ENCODE measurements at places on chromosomes 4 and X.

DNA sequence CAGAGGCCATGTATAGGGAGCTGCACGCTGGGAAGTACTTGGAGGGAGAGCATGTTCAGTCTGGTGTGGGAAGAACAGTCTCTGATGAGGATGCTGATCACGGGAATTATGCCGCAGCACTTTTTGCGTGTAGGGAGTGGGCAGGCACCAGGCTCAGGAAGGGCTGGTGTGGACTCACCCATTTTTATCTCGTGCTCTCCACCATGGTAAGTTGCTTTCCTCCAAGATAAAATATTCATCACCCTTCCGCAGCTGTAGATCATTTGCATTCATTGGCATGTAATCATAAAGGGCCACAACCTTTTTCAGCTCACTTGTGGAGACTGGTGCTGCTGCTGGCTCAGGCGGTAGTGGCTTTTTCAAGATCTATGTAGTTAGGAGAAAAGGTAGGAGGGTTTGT lies 11.8 kb upstream of the TIMM8A start:
- no peak for DNase-seq

GRCh38 chr4:121339307-121339706 lies 41.5 kb downstream of the QRFPR start:
- DNase-seq = no peak

DNA sequence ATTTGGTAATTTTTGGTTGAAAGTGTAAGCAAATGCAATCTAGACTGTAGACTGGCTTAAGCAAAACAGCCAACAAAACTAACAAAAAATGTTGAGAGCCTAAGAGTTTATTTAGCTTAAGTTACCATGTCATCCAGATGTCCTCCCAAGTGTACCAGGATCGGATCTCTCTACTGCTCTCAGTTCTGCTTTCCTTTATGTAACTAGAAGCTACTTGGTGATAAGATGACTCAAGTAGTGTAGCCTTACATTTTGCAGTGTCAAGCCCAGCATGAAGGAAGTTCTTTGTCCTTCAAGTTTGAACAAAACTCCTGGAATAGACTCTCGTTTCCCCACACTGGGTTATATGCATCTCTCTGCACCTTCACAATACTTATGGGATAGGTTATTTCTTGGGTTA lies 1500.0 kb downstream of the STIM2 start:
- DNase-seq = no peak

GRCh38 chrX:21655901-21656586 lies 2.1 kb downstream of the KLHL34 start:
- DNase-seq = no peak

DNA sequence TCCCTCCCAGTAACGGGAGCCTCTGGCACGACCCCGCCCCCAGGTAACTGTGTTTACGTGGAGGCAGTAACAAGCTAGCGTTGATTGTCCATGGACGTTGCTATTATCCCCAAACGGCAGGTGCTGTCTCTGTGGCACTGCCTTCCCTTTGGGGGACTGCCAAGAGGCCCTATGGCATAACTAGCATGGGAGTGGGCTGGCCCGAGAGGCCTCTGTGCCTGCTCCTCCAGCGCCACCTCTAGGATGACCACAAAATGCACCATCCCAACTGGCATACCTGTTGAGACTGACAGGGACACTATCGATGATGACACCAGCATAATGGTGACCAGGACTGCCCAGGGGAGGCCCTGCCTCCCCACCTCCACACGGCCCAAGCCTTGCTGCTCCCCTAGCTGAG lies 1.5 kb downstream of the SRPK3 start:
- no peak for DNase-seq

- no peak for DNase-seq
These were observed 262.6 kb downstream of the GPC3 start for GRCh38 chrX:133722756-133723155.

GRCh38 chrX:120372667-120373370 lies 10.9 kb downstream of the ATP1B4 start:
- DNase-seq = no peak

GRCh38 chr4:4339504-4340085 lies 47.3 kb upstream of the NSG1 start:
- DNase-seq = no peak

Data from urothelium cell line (cell line).